NCI-H2081 (cell line): ENCODE measurements at places on chromosomes 7 and 10.

DNA sequence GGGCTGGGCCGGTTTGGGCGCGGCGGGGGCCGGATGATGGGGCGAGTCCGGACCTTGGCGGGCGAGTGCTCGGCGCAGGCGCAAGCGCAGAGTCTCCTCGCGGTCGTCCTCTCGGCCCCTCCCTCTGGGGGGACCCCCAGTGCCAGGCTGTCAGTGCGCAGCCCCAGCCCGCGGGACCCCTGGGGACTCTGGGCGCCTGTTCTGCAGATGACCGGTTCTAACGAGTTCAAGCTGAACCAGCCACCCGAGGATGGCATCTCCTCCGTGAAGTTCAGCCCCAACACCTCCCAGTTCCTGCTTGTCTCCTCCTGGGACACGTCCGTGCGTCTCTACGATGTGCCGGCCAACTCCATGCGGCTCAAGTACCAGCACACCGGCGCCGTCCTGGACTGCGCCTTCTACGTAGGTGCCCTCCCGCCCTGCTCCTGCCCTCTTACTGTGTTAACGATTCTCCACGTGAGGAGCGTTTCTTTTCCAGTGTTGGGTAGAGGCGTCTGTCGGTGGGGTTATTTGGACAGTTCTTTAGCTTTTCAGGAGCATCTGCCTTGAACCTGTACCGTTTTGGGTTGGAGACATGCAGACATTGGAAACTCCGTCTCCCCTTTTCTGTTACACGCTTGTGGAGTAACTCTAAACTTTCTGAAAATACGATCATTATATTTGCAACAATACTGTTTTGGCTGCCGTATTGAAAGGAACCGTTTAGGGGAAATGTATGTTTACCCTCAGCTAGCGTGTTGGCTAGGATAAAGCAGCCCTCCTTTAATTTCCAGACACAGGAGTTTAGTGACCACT is 706 bp downstream of the BUB3 start:
- DNase-seq = peak; percentile 42

DNA sequence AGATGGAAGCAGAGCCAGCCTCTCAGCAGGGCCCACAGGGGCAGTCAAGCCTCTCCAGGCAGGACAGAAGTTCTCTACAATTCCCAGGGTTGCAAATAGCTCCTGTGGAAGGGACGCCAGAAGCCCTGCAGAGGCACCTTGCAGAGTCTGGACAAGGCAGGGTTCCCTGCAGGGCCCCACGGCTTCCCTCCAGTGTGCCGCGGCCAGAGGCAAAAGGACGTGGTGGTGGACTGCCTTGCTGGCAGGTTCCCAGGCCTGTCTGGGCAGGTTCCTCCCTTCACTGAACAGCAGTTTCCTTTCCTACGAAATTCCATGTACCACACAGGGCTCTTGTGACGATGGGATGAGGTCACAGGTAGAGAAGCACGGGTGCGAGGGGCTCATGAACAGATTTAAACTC is 25.1 kb downstream of the UPP1 start:
- DNase-seq = no peak

DNA sequence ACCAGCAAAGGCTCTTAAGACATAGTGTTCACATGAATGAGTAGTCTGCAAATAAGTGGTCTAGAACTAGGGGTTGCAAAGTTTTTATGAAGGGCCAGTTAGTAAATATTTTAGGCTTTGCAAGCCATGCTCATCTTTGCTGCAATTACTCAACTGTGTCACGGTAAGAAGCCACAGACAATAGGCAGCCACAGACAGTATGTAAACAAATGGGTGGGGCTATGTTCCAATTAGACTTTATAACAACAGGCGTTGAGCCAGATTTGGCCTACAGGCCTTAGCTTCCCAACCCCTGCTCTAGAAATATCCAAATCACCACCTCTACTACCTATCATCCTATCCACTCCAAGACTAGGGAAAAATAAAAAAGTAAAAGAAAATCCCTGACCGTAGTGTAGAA is 9.2 kb downstream of the IKZF5 start:
- no peak for DNase-seq

GRCh38 chr7:132472463-132473120 is 103.7 kb downstream of the PLXNA4 start:
- DNase-seq = no peak

- DNase-seq = no peak
Observed at GRCh38 chr10:36989233-36989632, 136.2 kb upstream of the ANKRD30A start.

DNA sequence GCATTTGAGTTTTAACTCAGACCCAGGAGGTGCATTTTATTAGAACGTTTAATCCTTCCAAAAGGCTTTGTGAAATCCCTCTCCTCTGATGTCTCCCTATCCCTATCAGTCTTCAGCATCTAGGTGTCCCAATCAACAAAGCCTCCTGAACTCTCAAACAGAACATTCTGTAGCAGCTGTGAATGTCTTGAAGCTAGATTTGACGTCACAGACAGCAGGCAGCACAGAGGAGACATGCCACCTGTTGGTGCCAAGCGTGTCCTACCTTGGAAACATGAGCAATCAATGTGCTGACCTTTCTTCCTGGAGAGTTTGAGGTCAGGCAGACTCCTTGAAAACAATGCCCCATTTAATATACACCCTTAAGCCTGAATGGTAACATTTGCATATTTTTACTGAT is 125.5 kb downstream of the RNLS start:
- DNase-seq = no peak

DNA sequence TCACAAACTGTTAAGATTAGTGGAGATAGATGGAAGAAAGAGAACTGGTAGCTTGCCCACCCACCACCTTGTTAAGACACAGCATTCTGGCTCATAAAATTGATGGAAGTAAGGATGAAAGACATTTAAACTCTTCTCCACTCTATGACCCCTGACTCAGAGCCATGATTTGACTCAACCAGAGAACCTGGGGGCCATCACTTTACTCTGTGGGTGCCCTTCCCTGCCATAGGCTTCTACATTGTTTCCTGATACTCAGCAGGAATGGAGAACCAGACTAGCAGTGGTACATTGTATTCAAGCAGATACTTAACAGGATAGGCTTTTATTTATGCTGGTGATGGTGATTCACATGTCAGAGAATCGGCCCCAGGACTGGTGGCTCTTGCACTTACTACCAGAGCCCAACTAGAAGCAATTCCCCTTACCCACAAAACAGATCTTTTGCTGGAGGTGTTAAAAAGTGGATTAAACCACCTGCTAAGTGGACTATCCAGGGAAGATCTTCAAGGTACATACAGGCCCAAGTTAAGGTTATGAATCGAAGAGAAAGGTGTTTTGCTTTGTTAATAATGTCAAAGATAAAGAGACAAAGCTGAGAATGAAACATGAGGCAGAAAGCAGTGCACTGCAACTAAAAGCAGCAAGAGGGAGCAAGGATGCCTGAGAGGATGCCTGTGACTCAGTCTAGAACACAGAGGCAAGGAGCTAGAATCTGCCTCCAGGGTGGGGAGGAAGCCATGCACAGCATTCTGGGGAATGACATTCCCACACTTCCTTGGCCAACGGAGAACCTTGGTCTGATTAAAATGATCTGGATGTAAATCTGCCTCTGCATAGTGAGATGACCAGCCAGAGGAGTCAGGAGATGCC is 36.0 kb upstream of the GLI3 start:
- no peak for DNase-seq

GRCh38 chr10:112562809-112563663 is 116.0 kb downstream of the VTI1A start:
- DNase-seq = peak; percentile 75

- DNase-seq = no peak
Observed at GRCh38 chr10:32002531-32002930, 53.7 kb downstream of the KIF5B start.

GRCh38 chr7:23615331-23615730 is 18.1 kb downstream of the CCDC126 start:
- DNase-seq = no peak

- DNase-seq = no peak
Observed at GRCh38 chr10:31949266-31949665, 20.6 kb upstream of the ARHGAP12 start.

GRCh38 chr7:50731703-50732582 is 50.8 kb downstream of the GRB10 start:
- DNase-seq = no peak

DNA sequence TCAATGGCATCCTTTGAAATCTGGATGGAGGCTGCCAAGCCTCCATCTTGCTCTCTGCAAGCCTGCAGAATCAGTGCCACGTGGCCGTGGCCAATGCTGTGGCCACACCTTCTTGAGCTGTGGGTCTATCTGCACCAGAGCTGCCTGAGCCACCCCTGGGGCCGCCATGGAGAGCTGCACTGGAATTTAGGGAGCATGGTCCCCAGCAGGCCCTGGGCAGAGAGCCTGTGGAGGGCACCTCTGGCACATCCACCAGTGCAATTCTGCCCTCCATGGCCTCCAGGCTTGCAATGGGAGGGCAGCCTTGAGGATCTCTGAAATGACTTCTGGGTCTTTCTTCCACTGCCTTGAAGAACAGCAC is 55.6 kb upstream of the NKX6-2 start:
- no peak for DNase-seq

DNA sequence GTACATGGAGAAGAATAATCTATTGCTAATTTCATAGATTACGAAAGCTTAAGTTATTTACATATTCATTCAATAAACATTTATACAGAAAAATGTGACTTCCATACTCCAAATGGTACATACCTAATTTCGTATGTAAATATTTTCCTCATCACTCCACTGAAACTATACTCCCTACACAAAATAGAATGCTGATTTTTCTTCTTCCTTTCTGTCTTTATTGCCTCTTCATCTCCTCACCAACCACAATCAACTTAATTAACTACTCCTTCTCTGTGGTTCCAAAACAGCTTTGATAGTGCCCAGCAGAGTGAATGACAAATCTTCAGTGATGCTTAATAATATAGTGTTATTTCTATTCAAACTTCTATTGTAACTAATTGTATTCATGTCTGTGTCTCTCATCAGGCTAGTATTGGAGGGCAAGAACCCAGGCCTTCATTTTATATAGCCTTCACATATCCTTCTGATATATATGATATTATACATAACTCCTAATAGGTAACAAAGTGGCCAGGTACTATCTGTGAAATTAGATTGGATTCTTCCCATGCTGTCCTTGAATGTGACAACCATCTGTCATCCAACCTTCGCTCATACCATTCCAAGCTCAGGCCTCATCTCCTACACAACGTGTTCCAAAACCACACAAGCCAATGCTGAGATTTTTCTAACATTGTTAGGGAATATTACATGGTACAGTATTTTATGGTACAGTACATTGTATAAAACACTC is 5.3 kb downstream of the ITGB1 start:
- no peak for DNase-seq

DNA sequence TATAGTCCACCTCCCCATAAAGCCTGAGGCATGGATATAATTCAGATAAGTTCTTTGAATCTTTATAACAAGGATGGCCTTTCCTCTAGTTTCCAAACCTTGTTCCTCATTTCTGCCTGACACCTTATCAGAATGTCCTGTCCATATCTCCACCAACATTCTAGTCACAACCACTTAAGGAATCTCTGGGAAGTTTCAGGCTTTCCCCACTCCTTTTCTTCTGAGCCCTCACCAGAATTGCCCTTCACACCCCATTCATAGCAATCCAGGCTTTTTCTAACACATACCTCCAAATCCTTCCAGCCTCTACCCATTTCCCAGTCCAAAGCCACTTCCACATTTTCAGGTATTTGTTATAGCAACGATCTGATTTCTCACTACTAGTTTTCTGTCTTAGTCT is 18.0 kb upstream of the DIP2C start:
- DNase-seq = no peak

- DNase-seq = peak; percentile 33
Observed at GRCh38 chr7:19772841-19773760, at the start of gene TMEM196. TMEM196 (minus strand) TSS chr7:19773617; CDS start chr7:19772696, 921 bp downstream.

DNA sequence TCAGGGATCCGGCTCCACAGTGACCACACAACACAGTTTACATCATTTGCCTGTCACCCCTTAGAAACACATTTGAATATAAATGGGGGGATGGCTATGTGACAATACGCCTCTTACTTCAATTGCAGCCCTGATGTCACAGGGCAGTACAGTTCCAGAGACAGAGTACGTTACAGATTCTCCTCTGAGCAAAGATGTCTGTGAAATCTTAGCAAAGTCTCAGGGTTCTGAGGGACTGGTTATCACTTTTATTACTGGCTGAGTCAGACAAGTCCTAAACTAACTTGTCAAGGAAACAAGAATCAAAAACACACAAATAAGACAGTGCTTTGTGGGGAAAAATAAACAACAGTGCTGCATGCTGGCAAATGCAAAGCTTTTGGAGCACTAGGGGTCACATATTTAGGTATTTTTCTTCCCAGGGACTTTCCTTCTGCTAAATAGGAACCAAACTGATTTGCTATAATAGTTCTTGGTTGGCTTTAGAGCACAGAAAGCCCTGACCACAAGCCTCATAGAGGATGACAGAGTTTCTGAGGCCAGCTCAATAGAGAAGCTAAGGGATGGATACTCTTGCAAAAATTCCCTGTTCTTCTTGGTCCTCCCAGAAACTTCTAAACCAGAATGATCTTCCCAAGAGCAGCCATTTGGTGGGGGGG is 501.6 kb downstream of the GRID1 start:
- no peak for DNase-seq

- no peak for DNase-seq
Observed at GRCh38 chr10:62332406-62332805, 41.8 kb upstream of the ZNF365 start.

- DNase-seq = no peak
Observed at GRCh38 chr7:71868797-71869196, 543.3 kb downstream of the CALN1 start.

DNA sequence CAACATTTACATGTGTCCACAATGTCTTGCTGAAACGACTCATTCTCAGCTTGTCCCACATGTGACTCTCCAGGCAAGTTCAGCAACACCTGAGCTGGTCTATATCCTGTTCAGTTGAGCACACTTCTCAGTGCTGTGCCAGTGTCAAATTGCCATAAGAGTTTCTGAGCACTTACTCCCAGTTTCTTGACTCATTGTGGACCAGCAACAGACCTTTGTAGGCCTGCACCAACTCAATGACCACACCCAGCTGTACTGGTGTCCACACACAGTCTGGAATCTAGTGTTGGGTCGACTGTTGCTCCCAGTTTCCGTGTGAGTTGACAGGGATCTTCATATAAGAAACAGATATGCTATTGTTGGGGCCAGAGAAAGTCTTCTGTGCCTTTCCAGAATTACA is 88.0 kb downstream of the PTPN20 start:
- no peak for DNase-seq

DNA sequence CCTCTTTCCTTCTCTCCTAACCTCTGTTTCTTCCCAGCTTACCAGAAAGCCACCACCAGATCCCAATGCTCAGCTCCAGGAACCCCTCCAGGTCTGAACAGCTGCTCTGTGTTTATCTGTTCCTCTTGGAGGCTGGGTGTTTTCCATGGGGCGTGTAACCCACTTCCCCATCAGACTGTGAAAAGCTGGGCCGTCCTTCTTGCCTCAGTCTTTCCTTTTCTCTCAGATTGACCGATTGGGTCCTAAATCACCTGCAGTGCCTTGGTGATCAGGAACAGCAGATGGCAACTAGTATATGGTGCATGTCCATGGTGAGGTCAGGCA is 4.8 kb downstream of the SH3PXD2A start:
- DNase-seq = no peak

- peak; percentile 28 for DNase-seq
Observed at GRCh38 chr10:101014230-101014884, 14.7 kb downstream of the LZTS2 start.
